ENCODE measurements at places on chromosomes 4 and X.

DNA sequence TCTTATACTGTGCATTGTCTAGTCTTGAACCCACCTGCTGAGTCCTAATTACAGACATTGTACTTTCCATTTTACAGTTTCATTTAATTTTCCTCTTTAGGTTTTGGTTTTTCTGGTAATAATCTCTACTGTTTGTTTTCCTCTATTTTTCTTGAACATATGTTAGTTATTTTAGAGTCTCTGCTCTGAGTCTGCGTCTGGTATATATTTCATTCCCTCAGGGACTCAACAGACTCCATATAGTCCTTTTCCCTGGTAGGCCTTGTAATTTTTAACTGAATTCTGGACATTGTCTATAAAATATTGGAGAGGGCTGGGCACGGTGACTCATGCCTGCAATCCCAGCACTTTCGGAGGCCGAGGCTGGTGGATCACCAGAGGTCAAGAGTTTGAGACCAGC, 121.8 kb upstream of the STOX2 start:
- no peak for DNase-seq

DNA sequence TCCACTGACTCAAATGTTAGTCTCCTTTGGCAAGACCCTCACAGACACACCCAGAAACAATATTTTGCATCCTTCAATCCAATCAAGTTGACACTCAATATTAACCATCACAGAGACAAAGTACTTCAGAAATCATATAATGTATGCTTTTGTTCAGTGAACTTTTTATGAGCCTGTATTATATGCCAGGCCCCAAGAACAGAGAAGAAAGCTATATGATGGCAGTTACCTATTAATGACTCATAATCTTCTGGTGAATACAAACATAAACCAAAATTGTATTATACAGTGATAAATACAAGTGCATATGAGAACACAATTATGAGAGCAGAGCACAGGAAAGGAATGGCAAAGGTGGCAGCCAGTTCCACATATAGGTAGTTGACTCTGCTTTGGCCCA, 852.0 kb upstream of the EPHA5 start:
- DNase-seq = no peak

- DNase-seq = no peak
These were observed 34.8 kb downstream of the ZFP42 start for GRCh38 chr4:188030401-188030800.

DNA sequence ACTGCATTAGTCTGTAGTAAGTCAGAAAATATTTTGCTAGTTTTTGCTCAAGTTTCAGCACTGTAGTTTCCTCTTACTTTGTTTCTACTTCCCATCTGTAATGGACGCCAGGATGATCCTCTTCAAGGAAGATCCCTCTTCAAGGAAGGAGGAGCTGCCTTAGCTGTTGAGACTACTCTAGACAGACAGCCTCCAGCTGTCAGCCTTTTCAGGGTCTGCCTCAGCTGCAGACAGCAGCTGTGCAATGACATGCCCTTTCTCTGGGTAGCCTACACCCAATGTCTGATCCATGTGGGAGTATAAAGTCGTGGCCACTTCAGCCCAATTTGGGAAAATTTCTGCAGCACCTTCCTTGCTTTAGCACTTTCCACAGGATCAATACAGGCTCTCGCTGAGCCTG, 281.0 kb upstream of the MAOA start:
- DNase-seq = no peak

- no peak for DNase-seq
These were observed 164.9 kb downstream of the NAA11 start for GRCh38 chr4:79160962-79161361.

GRCh38 chr4:109395694-109396093, 37.9 kb upstream of the SEC24B start:
- no peak for DNase-seq

DNA sequence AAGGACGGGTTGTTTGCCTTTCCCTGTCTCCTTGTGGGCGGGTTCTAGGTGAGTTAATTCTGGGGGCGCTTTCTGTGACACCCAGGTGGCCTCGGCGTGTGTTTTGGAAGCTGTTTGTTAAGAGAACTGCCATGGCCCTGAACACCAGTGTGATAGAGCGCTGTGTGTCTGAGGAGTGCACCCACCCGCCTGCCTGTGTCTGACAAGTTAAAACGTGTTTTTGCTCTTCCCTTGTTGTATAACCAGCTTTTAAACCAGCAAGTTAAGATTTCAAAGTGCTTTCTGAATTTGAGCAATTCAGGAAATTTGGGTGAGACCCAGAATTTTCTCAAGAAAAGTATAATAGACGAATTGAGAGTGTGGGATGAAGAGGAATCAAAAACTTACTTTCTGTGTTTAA, 55.2 kb upstream of the HGFAC start:
- no peak for DNase-seq

- DNase-seq = no peak
These were observed 319.1 kb upstream of the RPS6KA3 start for GRCh38 chrX:20585782-20586181.

- no peak for DNase-seq
These were observed 130.9 kb downstream of the AR start for GRCh38 chrX:67674741-67675140.

- DNase-seq = no peak
These were observed 632.4 kb upstream of the ZFP42 start for GRCh38 chr4:187362937-187363857.

DNA sequence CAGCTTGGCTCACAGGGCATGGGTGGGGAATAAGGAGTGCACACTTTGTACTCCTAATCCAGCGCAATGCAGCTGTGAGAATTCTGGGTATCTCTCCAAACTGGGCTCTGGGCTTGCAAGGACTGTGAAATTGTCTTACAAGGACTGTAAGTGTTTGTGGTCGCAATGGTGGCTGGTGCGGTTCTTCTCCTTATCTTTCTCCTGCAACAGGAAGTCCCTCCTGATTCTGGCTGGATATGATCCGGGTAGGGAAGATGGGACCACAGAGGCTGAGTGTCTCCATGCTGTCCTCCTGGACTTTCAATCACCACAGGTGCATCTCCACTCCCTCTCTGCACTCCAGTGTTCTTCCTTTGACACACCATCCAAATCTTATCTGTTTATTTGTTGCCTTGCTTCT, 55.7 kb upstream of the GYPE start:
- no peak for DNase-seq

GRCh38 chrX:16603822-16604221, 46.1 kb upstream of the S100G start:
- DNase-seq = no peak

GRCh38 chr4:40718586-40718985, 31.2 kb upstream of the NSUN7 start:
- no peak for DNase-seq

DNA sequence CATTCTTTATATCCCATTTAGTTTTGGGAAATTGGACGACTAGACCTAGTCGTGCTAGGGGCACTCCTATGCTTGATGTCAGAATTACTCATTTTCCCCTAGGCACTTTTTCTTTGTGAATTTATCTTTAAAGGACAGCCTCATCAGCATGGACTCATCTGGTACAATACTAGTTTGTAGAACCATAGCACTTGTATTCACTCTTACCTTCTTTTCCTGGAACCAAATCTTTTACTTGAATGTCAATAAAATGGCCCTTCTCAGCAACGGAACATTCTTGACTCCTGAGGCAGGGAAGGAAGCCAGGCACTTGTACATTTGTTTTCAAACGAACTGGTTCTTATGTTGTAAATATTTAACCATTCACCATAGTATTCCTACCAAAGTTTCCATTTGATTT, 187.1 kb downstream of the SHROOM3 start:
- no peak for DNase-seq

All from posterior cingulate gyrus (tissue), 11 donors.